Activated CD4-positive, alpha-beta T cell treated with anti-CD3 and anti-CD28 coated beads, Interleukin-2, amount 10 ng/mL, durations not matched to agents 24 days and 14 days (primary cell): ENCODE measurements at places on chromosomes 7 and 10.

DNA sequence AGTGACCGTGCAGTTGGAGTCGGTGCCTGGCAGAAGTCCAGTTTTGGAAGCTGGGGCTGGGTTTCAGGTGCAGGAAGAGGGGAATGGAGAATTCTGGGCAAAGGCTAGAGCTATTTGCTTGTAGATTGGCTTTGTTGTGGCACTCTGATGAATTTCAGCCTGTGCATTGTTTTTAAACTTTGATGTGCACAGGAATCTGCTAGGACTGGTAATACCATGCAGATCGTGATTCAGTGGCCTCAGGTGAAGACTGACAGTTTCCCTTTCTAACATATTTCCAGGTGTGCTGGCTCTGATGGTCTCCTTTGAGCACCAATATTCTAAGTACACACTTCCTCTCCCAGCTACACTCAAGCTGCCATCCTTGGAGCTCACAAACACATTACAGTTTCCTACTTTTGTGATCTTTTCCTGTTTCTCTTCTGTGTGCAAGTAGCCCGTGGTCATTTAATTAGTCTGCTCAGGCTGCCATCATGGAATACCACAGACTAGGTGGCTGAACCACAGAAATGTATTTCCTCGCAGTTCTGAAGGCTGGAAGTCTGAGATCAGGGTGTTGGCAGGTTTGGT, 55.6 kb downstream of the NOC3L start:
- DNase-seq, result no peak

- DNase-seq, result no peak
Observed at GRCh38 chr7:49596701-49597491, 176.5 kb upstream of the VWC2 start.

DNA sequence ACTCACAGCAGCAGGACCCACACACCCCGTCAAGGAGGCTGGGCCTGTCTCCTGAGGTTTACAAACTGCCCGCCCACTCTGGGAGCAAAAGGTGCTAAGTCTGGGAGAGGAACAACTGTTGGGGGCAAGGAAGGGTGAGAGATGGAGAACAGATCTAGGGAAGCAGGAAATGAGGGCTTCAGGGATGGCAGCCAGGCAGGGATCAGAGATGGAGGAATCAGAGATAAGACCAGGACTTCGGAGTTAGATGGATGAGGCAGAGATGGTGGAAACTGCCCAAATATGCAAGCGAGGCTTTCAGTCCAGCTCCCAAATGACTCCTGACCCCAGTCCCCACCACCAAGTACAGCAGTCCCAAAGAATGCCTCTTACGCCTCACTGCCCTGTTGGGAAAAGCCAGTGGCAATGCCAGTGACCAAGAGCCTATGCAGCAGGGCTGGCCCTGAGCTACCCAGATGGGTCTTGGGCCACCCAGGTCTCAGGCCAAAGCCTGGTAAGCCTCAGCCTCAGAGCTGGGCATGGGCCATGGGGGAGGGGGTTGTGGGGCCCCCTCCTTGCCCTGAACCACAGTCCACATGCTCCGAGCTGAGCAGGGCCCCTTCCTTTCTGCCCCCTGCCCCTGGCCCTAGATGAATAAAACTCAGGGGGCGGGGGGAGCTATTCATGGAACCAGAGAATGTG, 39.5 kb upstream of the SLF2 start:
- DNase-seq, result no peak

- DNase-seq, result no peak
Observed at GRCh38 chr7:121163699-121164098, 165.1 kb upstream of the WNT16 start.

DNA sequence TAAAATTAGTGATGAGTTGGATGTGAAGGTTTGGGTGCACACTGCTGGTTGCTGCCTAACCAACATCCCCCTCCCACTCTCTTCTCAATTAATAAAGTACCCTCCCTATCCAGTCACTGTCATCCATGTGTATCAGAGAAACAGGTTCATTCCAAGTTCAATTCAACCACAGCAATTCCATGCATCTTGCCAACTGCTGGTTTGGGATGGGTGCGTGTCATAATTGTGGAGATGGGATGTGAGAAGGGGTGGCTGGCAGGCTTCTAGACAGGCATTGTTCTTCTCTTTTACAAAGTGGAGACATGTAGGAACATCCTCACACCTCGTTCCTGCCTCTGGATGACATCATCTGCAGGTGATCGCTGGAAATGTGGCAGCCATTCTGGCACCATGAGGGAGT, 7.5 kb upstream of the CNPY1 start:
- no peak for DNase-seq

DNA sequence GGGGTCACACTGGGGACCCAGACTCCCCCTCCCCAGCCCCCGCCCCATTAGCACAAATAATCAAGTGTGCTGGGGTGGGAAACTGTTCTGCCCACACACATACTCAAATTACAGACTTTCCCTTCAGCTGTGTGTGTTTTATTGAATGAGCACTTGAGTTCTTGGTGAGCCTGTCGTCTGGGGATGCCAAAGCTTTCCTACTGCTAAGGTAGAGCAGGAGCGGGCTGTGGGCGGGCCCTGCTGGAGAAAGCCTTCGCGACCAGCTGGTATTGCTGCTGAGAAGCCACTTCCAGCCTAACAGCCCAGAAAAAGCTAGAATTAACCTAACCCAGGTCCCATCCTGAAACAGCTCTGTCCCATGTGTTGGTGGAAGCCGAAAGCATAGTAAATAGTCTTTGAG, 87.0 kb upstream of the KMT2E start:
- no peak for DNase-seq

DNA sequence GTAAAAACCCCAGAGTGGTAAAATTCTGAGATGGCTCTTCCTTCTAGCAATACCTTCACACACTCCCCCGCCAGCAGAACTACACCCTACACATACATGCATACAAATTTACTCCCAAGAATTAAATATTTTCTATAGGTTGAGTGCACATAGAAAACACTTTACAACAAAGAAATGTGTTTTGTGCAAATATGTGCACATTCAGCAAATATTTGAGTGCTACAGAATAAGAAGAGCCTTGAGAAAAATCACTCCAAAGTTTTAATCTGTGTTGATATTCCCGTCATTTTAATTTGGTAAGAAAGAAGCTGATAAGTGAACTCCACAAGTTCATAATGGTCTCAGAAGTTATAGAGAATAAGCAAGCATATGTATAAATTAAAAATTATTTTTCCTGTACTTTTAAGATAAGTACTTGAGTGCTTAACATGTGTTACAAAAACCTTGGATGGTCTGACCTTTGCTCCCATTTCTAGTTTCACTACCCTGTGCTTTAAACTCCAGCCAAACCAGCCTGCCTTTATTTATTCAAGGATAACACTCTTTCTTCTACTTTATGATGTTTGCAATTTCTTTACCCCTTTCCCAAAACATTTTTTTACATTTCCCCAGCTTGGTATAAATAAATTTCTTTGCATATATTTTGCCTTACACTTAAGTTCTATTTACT, 733.5 kb upstream of the LRRTM3 start:
- no peak for DNase-seq

DNA sequence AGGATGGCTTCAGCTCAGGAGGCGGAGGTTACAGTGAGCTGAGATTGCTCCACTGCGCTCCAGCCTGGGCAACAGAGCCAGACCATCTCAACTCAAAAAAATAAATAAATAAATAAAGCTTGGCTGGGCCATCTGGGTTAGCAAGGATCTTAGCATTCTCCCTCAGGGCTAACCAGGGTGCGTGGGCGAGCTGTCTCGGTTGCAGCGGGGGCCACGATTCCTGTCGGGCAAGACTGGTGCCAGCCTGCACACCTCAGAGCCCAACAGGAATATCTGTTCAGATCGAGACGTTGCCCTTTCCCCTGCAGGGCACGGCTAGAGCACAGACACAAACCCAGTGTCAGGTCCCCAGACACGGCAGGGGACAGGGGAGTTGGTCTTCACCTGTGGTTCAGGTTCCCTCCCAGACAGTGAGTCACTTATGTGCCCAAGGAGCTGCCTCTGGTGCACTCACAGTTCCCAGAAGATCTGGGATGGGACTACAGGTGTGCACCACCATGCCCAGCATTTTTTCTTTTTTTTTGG, 75.5 kb upstream of the GTF2I start:
- no peak for DNase-seq

GRCh38 chr10:124447751-124448466, 1.9 kb downstream of the NKX1-2 start:
- no peak for DNase-seq

DNA sequence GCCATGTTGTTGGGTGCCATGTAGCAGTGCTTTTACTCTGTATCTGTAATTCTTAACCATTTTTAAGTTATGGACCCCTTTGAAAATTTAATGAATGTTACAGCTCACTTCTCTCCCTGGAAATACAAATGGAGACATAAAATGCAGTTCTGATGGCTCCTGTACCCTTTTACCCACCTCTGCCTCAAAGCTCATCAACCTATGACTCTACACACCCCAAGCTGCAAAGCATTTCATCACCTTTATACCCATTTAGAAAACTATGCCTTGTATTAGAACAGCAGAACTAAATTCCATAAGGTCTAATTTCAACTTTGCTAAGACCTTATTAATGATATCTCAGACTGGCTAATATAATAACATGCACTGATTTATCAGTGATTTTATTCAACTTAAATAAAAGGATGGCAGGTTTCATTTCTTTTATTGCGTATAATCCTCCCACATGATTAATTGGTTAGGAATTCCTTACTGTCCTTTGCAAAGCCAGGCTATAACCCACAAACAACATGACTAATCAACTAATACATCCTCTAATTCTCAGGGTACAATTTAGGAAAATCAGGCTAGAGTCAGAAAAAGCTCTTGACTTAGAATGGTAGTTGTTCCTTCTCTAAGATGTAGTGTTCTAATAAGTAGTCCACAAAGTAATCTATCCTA, 68.1 kb downstream of the CPEB3 start:
- no peak for DNase-seq
